ENCODE measurements at places on chromosomes 1 and 21.

- DNase-seq, result no peak
These were observed 73.4 kb downstream of the ITPKB start for GRCh38 chr1:226665505-226666163.

DNA sequence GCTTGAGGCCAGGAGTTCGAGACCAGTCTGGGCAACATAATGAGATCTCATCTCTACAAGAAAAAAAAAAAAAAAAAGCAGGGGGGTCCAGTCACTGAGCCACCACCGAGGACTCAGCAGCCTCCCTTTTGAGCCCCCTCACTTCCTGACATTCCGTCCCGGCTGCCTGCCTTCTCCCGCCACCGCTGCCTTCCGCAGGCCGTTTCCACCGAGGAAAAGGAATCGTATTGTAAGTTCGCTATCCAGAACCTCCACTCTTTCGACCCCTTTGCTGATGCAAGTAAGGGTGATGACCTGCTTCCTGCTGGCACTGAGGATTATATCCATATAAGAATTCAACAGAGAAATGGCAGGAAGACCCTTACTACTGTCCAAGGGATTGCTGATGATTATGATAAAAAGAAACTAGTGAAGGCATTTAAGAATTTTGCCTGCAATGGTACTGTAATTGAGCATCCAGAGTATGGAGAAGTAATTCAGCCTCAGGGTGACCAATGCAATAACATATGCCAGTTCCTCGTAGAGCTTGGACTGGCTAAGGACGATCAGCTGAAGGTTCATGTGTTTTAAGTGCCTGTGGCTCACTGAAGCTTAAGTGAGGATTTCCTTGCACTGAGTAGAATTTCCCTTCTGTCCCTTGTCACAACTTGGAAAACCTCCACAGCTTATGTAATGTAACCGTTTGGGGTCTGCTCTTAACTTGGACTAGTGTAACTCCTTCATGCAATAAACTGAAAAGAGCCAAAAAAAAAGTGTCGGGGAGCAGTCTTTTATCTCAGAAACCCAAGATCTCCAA lies 55.6 kb downstream of the GLUL start:
- no peak for DNase-seq

DNA sequence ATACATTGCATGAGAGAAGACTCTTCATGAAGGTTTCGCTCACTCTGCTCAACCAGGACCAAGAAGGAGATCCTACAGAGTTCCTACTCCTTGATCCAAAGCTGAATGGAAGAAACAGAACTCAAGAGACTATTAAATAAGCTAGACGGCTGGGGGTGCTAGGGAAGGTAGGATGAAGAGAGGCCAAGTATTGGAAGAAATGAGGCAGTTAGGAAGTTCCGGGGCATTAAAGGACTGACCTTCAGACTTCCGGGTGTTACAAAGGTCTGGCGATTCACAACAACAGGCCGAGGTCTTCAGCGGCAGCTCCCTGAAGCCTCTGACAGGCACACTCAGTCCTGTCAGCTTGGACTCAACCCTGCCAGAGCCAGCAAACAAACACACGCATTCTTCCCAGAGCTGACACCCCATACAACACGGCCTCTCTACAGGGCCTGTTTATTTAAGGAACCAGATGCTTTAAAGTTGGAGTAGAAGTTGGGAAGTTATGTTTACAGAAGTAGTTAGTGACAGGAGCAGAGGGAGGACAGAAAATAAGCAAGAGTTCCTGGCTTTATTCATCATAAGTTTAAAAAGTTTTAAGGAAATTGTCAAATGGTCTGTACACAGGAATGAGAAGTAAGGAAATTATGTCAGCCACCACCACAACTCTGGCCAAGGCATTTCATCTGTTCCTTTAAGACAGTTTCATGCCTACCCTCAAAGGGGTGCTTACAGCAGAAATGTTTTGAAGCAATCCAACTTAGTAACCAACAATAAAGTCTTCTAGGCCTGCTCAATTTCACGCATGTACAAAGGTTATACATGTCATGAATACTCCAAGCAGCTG lies 4.7 kb downstream of the SORT1 start:
- no peak for DNase-seq

- no peak for DNase-seq
These were observed 368.3 kb upstream of the ESRRG start for GRCh38 chr1:217091561-217091960.

DNA sequence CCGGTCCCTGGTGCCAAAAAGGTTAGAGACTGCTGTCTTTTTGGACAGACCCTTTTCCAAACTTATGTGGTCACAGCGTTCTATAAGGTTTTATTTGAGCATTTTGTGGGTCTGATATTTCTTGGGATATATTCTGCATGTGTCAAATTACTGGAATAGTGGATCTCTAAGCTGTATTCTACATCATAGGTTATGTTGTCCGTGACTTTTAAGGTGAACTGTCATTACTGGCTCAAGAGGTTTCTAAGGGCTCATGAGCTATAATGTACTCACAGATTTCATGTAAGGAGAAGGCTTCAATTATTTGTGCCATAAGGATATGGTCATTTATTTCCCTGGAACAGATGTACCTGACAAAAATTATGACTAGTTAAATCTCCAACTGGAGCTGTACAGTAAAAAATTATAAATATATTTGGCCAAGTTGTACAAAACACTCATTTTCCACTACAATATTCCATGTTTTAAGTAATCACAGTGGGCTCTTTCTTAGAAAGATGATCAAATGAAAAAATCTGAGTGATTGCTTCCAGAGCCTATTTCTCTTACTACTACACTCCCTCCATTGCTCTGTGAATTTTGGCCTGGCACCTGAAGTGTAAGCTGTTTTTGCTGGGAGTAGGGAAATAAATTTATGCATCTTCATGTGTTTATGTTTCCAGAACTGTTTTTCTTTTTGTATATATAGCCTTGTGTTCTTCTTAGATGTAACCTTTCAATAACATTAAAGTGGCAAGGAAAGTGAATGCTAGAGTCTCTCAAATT lies 538.1 kb upstream of the ZRANB2 start:
- DNase-seq, result no peak

- DNase-seq, result no peak
These were observed 2.4 kb downstream of the SSX2IP start for GRCh38 chr1:84687714-84688462.

DNA sequence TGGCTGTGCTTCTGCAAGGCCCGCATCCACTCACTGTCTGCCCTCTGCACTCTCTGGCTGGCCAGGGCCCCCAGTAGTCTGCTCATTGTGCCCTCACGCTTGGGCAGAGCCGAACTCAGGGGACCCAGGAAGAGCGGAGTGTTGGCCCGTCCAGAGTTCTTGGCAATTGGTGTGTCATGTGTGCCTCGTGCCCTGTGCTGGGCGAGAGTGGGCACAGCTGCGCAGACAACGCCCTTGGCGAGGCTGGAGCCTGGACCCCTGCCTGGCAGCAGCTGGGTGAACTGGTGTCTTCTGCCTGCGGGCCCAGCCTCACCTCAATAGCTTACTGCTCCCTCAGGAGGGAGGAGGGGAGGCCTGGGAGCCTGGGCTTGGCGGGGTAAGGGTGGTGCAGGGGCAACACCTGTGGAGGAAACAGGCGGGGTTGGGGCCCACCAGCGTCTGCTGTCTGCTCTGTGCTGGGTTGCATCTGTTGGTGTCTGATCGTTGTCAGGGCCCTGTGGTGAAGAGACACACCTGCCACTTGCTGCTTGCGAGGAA lies 2.1 kb downstream of the GUK1 start:
- DNase-seq, result no peak

- DNase-seq, result no peak
These were observed 121.3 kb downstream of the CACNA1E start for GRCh38 chr1:181604482-181605249.

DNA sequence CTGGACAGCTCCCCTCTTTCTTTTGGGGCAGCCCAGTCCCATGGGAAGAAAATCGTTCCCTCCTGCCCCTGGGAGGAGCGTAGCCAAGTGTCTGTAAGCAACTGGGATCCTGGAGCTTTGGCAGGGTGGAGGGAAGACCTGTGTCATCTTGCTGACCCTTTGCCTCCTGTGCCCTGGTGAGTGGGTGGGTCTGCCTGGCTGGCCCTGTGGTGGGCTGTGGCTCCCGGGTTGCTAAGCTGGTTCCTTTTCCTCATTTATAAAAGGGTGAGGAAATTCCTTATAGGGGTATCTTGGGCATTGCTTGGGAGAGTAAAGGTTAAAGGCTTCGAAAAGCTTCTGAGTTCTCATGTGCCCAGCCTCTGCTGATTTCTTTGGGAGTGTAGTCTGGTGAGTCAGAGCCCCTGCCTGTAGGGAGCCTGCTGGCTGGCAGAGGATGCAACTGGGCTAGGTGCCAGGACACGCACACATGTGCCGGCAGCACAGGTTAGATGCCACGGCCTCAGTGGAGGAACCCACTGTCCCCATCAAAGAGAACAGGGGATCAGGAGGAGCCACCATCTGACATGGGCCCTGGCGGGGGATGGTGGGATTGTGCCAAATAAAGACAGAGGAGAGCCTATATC lies 85.2 kb downstream of the ARHGEF10L start:
- no peak for DNase-seq

GRCh38 chr1:61742620-61743430 lies 545 bp downstream of the PATJ start:
- peak; percentile 9 for DNase-seq

- DNase-seq, result no peak
These were observed 58.9 kb upstream of the TLR5 start for GRCh38 chr1:223201967-223202366.

GRCh38 chr1:62513013-62513412 lies 76.2 kb downstream of the USP1 start:
- DNase-seq, result no peak

- no peak for DNase-seq
These were observed 30.7 kb downstream of the HSPG2 start for GRCh38 chr1:21906173-21907078.

GRCh38 chr1:208117409-208117808 lies 126.8 kb downstream of the PLXNA2 start:
- DNase-seq, result no peak

DNA sequence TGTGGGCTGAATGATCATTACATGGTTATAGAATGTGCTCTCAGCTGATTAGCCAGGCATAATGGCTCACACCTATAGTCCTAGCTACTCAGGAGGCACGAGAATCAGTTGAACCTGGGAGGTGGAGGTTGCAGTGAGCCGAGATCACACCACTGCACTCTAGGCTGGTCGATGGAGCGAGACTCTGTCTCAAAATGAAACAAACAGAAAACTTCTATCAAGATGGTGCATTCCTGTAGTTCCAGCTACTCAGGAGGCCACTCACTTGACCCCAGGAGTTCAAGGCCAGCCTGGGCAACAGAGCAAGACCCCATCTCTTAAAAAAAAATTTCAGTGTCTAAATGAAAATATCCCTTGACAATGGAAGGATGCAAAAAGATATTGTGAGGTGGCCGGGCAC lies 10.9 kb downstream of the TIMM17A start:
- no peak for DNase-seq

- DNase-seq, result no peak
These were observed 26.4 kb downstream of the CAPN2 start for GRCh38 chr1:223738465-223739365.

DNA sequence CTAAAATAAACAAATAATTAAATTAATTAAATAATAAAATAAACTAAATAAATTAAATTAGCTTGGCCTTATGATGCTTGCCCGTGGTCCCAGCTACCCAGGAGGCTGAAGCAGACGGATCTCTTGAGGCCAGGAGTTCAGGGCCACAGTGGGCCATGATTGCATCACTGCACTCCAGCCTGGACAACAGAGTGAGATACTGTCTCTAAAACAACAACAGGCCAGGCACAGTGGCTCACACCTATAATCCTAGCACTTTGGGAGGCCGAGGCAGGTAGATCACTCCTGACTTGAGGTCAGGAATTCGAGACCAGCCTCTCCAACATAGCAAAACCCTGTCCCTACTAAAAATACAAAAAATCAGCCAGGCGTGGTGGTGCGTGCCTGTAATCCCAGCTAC lies 12.2 kb upstream of the PINK1 start:
- DNase-seq, result no peak

DNA sequence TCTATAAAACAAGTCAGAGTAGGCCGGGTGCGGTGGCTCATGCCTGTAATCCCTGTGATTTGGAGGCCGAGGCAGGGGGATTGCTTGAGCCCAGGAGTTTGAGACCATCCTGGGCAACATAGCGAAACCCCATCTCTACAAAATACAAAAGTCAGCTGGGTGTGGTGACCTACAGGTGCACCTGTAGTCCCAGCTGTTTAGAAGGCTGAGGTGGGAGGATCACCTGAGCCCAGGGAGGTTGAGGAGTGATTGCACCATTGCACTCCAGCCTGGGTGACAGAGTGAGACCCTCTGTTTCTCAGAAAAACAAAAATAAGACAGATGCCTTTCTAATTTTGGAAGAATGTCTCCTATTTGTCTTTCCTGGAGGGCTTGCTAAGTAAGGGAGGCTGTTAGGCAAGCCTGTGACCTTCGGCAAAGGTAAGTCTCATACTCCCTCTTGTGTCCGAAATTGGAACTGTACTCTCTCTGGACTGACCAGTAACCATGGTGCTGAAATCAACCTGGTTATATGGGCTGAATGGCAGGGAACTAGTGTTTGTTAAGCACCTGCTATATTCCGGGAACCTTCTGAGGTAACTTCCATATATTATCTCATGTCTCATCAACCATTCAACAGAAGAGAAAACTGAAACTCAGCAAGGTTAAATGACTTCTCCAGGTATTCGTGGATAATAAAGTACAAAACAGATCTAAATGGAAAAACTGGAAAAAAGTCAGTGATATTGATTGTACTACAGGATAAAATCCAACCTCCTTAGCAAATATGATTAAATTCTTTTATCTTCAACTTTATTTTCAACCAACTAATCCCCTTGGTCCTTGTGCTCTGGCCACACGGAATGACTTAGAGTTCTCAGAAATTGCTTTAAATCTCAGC lies 11.8 kb upstream of the RAB3B start:
- no peak for DNase-seq

- DNase-seq, result no peak
These were observed 43.8 kb downstream of the GPR52 start for GRCh38 chr1:174491606-174492005.

DNA sequence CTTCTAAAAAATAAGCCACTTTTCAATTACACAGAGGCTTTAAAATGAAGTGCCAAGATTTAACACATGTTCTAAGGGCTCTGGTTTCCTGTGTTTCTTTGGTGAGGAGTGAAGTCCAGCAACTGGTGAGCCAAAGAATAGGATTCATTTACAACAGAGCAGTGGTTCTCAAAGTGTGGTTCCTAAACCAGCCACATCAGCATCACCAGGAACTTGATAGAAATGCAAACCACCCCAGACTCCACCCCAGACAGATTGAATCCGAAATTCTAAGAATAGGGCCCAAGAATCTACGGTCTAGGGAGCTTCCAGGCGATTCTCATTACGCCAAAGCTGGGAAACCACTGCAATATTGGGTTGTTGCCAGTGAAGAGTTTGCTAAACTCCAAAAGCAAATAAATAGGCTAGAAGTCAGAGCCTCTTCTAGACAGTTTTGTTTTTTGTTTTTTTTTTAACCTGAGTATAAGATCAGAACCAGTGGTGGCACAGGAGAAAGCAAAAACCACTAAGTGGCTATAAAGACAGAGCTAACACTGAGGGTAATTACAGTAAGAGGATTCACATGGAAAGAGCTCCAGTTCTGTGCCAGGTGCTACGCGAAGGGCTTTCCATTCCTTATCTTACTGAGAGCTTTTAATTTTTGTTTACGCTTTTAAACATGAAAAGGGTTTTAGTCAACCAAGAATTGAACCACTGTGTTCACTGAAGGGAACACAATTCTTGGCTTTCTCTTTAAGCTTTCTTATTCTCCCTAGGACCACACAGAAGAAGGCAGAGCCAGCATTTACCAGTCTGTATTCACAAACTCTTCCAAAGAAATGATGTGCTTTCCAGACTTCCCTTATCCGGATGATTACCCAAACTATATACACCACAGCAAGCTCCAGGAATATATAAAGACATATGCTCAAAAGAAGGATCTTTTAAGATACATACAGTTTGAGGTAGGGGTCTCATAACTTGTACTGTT lies 42.4 kb upstream of the FMO2 start:
- no peak for DNase-seq

Data from stimulated activated CD4-positive, alpha-beta T cell treated with anti-CD3 and anti-CD28 coated beads, TNF-alpha, amount 100 ng/mL, for 1 hour (primary cell).